ENCODE measurements at places on chromosomes 7 and 10.

DNA sequence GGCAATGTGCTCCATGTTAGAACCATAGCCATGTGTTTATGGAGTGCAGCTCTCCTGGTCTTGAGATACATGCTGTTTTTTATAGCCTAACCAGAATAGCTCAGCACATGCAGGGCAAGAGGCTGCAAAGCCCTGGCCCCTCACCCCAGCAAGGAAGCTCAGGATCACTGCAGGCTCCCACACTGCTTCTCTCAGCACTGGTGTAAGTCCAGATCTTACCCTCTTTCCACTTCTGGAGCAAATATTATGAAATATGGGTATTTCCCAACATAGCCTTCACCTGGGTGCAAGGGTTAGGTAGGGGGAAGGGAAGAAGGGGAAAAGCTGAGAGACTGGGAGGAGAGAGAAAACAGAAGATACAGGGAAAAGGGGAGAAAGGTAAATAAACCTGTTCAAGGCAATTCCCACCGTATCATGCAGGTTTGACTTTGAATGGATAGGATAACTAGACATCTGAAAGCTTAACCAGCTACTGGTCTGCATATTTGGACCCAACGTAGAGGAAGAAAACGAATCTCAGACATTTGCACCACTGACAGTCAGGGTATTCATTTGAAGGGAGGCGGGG, 19.7 kb downstream of the SKIDA1 start:
- no peak for DNase-seq

GRCh38 chr10:62025901-62026879, 124.7 kb downstream of the ARID5B start:
- DNase-seq: no peak

- no peak for DNase-seq
These were observed 69.0 kb downstream of the CREB5 start for GRCh38 chr7:28481091-28481926.

DNA sequence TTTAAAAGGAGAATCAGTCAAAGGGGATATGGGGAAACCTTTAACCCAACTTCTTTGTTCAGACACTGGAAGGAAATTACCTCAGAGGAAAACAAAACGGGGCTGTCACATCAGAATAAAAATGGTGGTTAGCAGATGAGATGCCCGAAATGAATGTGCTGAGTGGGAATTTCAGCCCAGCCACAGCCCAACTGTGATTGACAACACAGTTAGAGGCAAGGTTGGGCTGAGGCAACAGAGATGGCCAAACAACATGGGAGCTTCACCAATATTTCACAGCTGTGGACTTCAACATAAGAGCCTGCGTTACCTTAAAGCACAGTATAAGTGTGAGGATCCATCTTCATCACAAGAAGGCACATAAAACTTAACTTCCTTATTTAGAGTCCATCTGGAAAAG, 133.5 kb upstream of the PTPRZ1 start:
- DNase-seq: no peak

DNA sequence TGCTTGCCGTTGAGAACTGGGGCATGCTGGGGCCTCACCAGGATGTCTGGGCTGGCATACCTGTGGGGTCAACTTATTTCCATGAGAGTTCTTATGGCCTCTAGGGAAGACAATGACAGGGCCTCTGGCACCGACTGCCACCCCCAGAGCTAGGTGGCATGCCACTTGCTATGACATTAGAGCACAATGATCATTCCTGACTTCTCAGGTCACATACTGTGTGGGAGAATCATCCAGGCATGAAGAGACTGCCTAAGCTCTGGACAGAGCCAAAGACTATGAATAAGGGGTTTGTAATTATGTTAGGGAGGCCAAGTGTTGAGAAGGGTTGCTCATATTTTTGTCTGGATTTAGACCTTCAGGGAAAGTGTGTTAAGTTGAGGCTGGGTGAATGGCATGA, 97.5 kb downstream of the PTPN20 start:
- no peak for DNase-seq

- DNase-seq: no peak
These were observed 313.4 kb downstream of the CXCL12 start for GRCh38 chr10:44071479-44071878.
